ENCODE measurements at places on chromosomes 12 and 14.
A peak's percentile ranks its signal among the peaks of the same experiment; 100 is the strongest.

- no peak for DNase-seq
Measured at GRCh38 chr12:96352161-96352835, 47.9 kb downstream of the CDK17 start.

DNA sequence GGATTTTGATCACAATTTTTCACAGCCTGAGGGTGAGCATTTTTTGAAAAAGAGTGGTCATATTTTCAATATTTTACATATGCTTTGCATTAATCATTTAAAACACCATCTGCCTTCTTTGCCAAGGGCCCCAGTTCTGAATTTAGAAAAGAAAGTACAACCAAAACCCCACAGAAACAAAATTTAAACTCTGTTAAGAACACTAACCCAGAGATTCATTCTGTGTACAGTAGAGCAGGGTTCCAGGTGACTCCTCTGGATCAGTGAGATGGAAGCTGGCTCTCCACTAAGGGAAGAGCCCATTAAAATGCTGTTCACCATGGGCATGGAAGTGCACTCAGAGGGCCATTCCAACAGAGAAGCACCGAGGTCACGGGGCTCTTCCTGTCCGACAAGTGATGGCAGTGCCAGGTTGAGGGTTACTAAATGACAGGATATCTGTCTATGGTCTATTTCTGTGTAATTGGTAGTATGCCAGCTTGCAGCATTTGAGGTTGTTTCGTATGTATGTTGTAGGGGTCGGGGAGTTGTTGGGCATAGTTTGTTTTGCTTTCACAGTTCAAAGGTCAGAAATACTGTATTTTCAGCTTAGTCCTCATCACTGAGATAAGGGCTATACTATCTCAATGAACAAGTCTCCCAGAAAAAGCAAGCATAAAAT lies 95.9 kb downstream of the SLC35F4 start:
- no peak for DNase-seq

DNA sequence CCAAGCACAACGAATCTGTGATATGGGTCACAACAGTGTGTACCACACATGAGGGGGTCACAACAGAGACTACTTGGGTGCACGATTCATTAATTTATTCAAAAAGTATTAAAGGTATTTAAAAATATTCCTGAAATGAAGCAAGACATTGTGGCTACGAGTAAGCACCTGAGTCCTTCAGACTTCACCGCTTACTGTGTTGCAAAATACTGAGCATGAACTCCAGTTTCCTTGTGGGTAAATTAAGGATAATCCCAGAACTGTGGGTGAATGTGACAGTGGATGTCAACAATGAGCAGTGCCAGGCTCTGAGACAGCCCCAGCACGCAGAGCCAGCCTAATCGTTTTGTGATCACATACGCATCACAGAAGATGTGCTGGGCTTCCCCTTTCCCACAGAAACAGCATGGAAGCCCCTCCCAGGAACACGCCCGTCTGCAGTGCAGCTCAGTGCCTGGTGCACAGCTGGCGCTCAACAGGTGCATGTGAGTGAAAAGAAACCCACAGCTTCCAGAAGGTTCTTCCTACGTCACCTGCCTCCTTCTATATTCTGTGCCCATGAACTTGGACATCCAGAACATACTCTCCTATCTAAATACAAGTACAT lies 29.1 kb downstream of the CDC42BPB start:
- no peak for DNase-seq

DNA sequence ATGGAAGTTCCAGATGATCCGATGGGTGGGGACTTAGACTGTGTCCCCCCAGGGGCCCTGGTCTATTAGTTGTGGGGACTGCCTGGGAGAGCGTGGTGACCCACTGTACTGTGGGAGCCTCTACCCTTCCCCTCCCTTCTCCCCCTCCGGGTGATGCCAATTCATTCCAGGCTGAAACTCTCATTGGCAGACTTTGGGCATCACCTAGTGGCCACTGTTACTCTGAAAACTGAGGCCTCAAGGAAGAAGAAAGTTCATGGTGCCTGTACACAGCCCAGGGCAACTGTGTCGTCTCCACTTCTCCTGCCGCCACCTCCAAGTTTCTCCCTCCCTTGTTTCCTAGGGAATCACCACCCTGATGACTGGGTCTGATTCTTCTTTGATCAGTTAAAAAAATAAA lies 173.6 kb upstream of the ALG10B start:
- no peak for DNase-seq

- DNase-seq: peak; percentile 51
Measured at GRCh38 chr12:46266869-46267574, 1.8 kb downstream of the SLC38A1 start.

DNA sequence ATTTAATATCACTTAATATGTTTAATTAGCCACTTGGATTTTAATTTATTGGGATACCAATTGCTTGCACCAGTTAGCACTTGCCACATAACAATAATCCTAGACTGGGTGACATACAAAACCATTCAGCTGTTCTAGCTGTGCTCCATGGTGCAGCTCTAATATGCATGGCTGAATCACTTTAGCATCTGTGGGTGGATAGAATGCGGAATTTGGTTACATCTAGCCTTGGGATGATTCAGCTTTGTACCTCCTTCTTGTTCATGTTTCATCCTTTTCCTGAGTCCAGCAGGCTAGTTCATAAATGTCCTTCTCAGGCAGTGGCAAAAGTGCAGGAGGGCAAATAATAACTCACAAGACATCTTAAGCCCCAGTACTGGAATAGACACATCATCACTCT lies 1263.0 kb downstream of the LRFN5 start:
- peak; percentile 45 for DNase-seq

- DNase-seq: no peak
Measured at GRCh38 chr12:1630133-1630826, 1.2 kb downstream of the WNT5B start.

GRCh38 chr12:108538146-108538545 lies 22.8 kb downstream of the SART3 start:
- DNase-seq: no peak

- DNase-seq: no peak
Measured at GRCh38 chr12:54197431-54197909, 8.7 kb upstream of the SMUG1 start.

DNA sequence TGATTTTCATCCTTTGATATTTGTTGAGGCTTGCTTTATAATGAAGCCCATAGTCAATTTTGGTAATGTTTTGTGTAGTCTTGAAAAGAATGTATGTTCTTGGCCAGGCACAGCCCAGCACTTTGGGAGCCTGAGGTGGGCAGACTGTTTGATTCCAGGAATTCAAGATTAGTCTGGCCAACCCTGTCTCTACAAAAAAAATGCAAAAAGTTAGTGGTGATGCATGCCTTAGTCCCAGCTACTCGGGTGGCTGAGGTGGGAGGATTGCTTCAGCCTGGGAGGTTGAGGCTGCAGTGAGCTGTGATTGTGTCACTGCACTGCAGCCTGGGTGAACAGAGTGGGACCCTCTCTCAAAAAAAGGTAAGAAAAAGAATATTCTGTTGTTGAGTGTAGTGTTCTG lies 10.8 kb downstream of the ETNK1 start:
- no peak for DNase-seq

DNA sequence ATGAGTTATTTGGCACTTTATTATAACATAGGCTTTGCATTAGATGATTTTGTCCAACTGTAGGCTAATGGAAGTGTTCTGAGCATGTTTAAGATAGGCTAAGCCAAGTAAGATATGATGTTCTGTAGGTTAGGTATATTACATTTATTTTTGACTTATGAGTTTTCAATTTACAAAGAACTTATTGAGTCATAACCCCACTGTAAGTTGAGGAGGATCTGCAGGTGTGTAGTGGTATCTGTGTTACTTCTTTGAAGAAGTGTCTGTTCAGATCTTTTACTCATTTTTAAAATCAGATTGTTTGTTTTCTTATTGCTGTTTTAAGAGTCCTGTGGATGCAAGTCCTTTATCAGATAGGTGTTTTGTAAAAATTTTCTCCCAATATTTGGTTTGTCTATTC lies 329.2 kb downstream of the RAD51B start:
- DNase-seq: no peak

DNA sequence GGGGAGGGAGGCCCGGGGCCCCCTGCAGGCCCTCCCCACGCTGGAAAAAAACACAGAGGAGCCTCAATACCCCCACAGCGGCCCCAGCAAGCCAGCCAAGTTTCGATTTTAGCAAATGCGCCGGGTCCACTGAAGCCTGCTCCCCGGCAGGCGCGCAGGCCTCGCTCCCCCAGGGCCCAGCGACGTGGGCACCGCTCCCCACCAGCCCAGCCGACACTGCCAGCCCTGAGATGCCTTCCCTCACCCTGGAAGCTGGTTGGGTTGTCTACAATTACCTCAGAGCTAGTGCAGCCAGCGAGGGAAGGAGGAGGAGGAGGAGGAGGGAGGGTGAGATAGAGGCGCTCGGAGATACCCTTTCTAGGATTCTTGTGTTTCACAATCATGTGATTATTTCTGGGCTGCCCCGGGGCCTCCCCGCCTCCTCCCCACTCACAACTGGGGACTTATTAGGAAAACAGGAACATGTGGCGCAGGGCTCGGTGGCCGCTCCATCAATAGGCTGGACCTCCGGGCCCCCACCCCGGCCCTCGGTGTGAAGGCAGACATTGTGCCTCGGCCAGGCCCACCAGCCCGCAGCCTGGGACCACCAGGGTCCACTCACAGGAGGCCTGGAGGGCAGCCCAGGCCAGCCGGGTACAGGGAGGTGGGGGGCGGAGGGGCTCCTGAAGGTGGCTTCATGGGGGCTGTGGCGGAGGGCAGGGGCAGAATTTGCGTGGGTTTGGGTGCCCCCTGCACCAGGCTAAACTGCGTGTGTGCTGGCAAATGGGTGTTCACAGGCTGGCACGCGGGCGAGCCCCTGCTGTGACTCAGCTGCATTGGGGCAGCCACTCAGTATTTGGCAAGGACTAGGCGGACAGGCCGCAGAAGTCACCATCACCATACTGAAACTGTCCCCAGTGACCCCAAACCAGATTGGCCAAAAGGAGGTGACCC lies 109.9 kb downstream of the NCOR2 start:
- DNase-seq: no peak

- no peak for DNase-seq
Measured at GRCh38 chr14:59147007-59147406, 41.5 kb upstream of the DAAM1 start.

DNA sequence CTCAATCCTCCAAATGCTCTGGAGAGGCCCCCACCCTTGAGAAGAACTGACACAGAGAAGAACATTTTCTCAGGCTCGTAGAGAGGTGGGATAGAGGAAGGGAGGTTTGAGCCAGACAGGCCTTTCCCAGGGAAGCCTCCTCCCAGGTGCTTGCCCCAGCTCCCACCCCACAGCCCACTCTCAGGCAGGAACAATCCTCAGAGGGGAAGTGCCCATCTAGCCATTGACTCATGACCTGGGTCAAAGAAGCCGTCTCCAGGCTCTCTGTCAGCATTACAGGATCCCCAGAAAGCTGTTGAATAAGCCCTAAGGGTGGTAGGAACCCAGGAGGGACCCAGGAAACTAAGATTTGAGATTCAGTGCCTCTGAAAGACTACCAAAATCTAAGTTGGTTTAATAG lies 3.8 kb downstream of the AQP6 start:
- DNase-seq: no peak

DNA sequence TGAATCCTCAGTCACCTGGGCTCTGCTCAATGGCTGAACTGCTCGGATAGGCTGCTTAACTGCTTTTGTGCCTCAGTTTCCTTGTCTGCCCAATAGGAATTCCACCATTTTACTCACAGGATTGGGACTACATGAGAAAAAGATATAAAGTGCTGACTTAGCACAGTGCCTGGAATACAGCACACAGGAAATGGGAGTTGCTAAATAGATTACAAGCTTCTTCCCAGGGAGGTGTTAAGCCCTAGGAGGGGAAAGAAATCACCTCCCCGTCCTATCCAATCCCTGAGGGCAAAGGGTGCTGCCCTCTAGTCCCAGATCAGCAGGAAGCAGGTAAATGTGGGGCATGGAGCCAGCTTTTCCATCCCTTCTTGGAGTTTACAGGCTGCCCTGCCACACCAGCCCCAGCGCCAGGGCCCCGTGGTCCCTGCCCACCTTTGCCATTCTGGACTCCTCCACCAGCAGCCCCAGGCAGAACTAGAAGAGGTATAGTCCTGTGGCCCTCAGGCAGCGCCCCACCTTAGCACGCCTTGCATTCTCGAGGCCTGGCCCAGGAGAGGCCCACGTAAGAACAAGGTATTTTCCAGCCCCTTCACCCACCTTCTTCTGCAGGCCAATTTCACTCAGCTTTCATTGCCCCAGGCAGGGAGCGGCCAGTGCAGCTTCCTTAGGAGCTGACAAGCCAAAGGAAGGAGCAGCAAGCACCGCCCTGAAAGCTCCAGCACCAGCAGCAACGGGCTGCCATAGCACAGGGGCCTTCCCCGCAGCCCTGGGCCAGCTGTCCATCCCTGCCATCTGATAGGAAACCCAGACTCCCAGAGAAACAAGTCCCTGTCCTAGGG lies 28.8 kb upstream of the RPLP0 start:
- DNase-seq: peak; percentile 54

GRCh38 chr12:54704202-54704601 lies 56.0 kb upstream of the DCD start:
- DNase-seq: no peak

DNA sequence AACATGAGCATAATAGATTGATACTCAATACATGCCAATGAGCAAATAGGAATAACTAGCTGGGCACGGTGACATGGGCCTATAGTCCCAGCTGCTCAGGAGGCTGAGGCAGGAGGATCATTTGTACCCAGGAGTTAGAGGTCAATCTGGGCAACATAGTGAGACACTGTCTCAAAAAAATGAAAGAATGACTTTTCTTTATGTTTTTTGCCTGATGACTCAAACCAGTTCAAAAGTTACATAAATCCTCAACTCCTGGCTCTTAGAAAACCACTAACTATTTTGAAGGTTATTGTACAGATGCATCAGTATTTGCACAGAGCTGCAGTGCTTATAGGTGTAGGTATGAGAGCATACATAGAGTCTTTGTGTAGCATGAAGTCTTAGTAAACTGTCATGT lies 219.2 kb upstream of the RGS6 start:
- peak; percentile 53 for DNase-seq

GRCh38 chr12:12349711-12350665 lies at the start of gene MANSC1:
MANSC1 (minus strand) TSS chr12:12350242; CDS start chr12:12343314, 6,928 bp downstream.
- peak; percentile 24 for DNase-seq

DNA sequence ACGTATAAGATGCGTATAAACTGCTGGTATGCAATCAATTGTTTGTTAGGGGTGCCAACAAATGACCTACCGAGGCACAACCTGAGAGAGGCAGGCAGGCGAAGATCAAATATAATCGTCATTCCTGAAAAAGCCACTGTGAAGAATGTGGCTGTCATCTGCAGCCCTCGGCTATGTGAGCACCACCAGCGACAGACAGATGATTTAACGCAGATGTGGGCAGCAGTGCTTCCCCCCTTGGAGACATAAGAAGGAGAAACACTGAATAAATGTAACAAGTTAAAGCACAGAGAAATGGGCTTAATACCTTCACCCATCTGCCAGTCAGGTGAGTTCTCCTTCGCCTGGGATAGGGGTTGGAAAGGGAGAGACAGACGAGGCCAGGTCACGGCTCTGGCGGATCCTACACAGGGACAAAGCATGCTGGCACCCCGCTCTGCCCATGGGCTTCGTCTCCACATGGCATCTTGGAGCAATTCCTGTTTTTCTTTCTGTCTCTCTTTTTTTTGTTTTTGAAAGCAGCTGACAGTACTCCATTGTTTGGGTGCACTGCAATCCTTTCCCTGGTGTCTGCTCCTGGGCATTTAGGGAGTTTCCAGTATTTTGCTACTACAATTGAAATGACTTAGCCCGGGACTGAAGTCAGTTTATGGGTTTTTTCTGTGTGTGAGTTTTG lies 28.1 kb downstream of the TNFAIP2 start:
- DNase-seq: no peak
